ENCODE measurements at places on chromosomes 5 and 9. TPM values are rescaled to one million over a fixed set of nuclear protein-coding genes. Genes with fewer than 3 reads are reported as not detected.
A peak's percentile ranks its signal among the peaks of the same experiment; 100 is the strongest.

DNA sequence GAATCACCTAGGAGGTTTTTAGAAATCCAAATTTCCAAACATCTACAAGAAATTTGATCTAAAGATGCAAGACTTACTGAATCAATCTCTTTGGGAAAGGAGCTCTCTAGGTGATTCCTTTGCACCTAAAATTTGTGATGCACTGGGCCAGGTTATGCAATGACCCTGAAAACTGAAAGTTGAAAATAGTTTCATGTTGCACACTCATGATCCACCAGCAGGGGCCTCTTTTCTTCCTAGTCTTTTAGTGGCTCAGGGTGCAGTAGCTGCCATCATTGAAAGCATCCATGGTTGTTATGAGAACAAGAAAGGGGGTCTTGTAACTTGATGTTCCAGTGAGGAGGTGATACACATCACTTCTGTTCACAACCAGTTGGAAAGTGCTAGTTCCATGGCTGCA, 486.8 kb downstream of the PSAT1 start:
- DNase-seq = no peak

The PCDHB4 gene
- total RNA-seq = 2.0 TPM

The PCDHB3 gene
- 0.61 TPM for total RNA-seq

DNA sequence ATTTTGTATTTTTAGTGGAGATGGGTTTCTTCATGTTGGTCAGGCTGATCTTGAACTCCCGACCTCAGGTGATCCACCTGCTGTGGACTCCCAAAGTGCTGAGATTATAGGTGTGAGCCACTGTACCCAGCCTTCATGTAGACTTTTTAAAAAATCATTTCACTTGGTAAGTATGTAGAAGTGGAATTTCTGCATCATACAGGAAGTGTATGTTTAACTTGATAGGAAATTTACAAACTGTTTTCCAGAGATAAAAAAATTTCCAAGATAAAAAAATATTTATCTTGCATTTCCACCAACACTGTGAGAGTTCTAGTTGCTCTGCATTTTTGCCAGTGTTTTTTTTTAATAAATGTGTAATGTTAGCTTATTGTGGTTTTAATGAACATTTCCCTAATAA, 155.8 kb downstream of the ZNF608 start:
- DNase-seq = no peak

GRCh38 chr5:133967124-133967523, 1.3 kb downstream of the C5orf15 start:
- no peak for DNase-seq

The SLC34A3 gene
- not detected for total RNA-seq

- no peak for DNase-seq
Measured at GRCh38 chr5:88502179-88503040, 233.8 kb upstream of the TMEM161B start.

DNA sequence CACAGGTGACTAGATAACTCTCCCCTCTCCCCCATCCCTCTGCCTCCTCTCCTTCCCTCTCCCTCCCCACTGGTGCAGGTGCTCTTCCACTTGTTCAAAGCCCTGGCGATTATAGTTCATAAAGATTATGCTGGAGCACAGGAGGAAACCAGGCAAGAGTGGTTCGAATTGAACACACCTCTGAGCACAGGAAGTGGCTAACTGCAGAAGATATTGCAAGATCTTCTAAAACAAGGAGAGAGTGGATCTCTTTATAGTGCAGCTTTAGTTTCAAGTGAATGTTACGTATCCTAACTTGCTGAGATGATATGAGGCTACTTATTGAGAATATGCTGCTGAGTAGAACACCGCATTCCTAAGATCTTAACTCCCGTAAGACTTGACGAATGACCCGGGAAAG, 178.4 kb downstream of the GOLPH3 start:
- no peak for DNase-seq

- no peak for DNase-seq
Measured at GRCh38 chr9:108664309-108665255, 191.2 kb downstream of the ACTL7B start.

The RAB3C gene
- total RNA-seq = 0.02 TPM

The TMEM267 gene
- 4.9 TPM for total RNA-seq

The HCN1 gene
- 0.10 TPM for total RNA-seq

DNA sequence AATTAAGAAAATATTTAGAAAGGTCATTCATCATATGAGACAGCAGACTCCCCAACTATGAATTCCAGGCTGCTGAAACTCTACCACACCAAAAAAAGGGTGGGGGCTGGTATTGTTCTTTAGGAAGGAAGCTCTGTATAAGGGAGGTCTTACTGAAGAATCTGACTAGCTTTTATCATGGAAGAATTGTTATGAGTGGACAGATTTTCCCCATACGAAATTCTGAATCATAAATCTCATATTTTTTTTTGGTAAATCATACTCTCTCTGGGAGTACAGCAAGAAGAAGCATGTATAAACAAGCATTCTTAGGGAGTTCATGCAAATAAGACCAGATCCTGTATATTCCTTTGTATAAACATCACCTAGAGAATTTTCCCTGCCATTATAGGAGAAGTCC, 220.0 kb downstream of the SLC12A2 start:
- no peak for DNase-seq

DNA sequence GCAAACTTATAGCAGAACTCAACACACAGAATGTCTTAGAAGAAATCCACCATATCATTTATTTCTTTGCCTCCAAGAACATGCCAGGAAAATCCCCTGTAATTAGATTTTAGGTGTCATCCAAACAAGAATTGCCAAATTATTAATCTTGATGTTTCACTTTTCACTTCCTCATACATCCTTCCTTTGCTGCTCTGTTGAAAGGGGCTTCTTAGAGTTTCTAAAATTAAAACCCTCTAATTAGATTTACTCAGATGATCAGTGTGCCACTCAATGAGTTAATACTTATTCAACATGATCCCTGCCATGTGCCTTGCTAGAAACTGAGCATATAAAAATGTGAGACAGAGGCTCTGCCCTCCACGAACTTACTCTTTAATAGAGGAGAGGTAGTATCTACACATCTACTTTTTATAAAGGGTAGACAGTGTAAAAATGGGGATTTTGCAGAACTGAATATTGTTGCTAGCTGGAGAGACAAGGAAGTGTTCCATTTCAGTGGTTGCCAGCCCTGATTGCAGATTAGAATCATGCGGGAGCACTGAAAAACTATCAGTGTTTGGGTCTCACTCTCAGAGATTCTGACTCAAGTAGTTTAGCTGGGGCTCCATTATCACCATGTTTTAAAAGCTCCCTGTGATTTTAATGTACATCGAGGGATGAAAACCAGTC, 498.4 kb downstream of the TLE4 start:
- DNase-seq = no peak

DNA sequence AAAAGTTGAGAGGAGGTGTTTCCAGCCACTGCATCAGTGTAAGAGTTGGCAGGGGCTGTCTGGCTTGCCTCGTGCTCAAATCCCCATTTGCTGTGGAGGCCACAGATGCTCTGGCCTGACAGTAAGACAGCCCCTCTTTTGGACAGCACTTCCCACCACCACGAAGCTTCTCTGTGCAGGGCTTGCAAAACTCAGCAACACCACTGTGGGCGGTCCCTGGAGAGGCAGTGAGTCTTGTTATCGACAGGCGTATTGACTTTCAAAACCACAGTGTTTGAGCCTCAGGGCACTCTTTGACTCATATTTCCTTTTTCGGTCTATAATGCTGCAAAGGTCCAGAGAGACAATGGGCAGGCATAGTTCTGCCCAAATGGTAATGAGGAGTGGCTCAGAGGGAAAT, 539.5 kb downstream of the EBF1 start:
- no peak for DNase-seq

GRCh38 chr9:36092509-36093215, 43.9 kb upstream of the GLIPR2 start:
- no peak for DNase-seq

The CD274 gene
- 1.1 TPM for total RNA-seq

- DNase-seq = no peak
Measured at GRCh38 chr9:137172901-137173795, 1.3 kb upstream of the TMEM210 start.

DNA sequence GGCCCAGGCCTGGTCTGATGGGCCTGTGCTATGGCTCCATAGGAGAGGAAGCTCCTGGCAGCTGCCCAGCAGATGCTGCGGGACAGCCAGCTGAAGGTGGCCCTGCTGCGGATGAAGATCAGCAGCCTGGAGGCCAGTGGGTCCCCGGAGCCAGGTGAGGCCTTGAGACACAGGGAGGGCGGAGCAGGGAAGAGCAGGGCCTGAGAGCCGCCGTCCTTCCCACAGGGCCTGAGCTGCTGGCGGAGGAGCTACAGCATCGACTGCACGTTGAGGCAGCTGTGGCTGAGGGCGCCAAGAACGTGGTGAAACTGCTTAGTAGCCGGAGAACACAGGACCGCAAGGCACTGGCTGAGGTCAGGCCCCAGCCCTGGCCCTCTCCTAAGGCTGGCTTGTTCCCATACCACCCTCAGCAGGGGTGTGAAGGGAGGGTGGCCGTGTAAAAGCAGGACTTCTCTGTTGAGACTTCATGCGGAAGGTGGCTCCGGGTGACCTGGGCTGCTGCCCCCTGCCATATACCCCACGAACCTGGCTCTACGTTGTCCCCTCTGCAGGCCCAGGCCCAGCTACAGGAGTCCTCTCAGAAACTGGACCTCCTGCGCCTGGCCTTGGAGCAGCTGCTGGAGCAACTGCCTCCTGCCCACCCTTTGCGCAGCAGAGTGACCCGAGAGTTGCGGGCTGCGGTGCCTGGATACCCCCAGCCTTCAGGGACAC, 4.5 kb downstream of the PKN3 start:
- no peak for DNase-seq

- DNase-seq = no peak
Measured at GRCh38 chr5:178267245-178267644, 34.6 kb upstream of the PHYKPL start.

DNA sequence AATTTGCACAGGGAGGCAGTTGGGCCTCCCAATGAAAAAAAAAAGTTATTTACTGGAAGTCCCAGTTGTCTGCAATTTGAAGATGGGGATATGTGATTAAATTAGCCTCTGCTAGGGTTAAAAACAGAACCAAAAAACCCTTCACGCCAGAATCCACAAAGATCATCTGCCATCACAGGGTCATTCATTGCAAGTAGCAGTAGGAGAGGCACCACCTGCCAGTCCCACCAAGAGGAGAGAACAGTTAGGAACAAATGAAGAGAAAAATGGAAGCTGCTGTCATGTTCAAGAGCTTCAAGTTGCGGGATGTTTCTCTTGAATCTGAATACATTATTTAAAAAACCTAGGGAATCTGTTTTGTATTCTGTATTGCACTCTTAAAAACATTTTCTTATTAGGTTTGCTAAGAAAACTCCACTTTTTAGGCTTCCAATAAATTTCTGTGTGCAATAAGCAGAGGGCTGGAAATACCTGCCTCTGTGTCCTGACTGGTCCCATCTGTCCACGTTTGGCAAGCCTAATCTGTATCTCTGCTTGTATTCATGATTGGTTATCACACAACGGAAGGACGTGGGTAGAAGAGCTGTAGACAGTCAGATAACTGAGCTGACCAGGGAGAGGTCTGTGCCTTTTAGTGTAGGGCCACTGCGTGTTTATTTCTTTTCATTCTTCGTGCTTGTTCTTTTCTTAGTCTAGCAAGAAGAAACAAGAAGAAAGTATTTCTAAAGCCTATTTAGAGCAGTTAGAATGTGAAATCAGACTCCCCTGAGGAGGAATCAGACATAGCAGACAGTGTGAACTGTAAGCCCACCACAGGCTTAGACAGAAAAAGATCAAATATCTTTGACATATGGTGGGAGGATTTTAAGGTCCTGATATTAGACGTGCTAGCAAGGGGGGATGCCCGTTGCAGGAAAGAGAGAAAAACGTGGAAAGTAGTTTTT, 630.6 kb upstream of the SEMA6A start:
- DNase-seq = no peak

The SLC36A1 gene
- total RNA-seq = 10.0 TPM

DNA sequence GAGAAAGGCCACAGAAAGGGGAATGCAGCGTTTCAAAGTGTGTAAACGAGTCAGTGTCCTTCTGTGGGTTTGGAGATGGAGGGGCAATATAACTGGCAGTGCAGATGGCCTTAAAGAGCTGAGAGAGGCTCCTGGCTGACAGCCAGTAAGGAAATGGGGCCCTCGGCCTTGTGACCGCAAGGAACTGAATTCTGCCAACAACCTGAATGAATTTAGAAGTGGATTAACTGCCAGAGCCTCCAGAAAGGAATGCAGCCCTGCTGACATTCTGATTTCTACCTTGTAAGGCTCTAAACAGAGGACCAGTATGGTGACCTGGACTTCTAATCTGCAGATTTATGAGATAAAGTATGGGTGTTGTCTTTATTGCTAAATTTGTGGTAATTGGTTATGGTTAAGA, 17.5 kb upstream of the NREP start:
- no peak for DNase-seq

- DNase-seq = peak; percentile 78
Measured at GRCh38 chr9:121709798-121710197, 58.4 kb downstream of the DAB2IP start.

The PFN3 gene
- total RNA-seq = not detected

- no peak for DNase-seq
Measured at GRCh38 chr5:108654051-108654450, 93.6 kb upstream of the FER start.

DNA sequence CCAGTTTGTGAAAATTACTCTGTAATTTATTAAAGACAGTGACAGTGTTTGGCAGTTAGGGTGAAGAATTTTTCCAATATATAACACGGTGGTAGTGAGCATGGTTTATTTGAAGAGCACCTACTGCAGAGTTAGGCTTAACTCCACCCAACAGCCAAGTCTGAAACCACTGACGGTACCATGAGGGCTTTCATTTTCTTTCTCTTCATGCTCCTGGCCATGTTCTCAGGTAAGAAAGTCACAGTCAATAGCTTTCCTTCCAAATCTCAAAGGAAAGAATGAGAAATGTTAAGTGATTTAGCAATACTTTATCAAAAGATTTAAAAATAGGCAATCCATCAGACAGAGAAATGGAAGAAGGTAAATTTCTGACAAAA, at the start of gene MARCOL:
Gene MARCOL (plus strand): TSS at position 108 of the 377 bp plus-strand sequence. CDS start 73 bp downstream, at position 181.
- DNase-seq = no peak

GRCh38 chr9:21295992-21296391, 9.1 kb downstream of the IFNA5 start:
- no peak for DNase-seq

DNA sequence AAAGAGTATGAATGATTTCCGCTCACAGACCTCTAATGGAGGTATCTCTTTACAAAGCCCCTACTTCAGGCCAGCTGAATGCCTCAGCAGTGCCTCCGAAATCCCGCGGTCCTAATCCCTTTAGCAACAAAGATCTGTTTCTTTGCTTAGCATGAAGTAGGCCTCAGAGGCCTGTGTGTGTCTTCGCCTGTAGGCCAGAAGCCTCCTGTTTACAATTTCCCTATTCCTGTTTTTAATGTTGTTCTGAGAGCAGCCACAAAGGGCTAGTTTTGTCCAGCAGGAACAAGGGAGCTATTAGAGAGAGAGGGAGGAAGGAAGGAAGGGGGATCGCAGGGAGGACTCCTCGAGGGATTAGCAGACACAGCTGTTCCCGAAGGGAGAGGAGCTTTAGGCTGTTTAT, 166.4 kb upstream of the SPRY4 start:
- DNase-seq = no peak

DNA sequence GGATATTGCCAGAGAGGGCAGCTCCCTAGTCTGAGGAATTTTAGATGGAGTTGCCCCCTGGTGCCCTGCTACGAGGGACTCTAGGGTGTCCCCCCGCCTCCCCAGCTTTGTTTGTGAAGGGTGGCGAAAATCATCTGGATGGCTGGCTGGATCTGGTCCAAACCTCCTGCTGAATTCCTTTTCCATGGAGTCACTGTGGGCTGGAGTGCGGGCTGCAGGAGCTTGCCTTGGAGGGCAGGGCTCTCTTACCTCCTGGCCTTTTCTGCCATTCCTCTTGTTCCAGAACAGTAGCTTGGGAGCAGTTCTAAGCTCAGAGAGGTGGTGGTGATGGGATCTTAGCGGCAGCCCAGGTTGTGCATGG, 2.1 kb downstream of the SYNPO start:
- peak; percentile 75 for DNase-seq

The CDH18 gene
- not detected for total RNA-seq

The UBQLN1 gene
- 224 TPM for total RNA-seq

Measured in gastrocnemius medialis (tissue), 4 donors.